AG08396 (cell line): ENCODE measurements at places on chromosomes 3 and 15.

GRCh38 chr3:190338717-190339116 lies 16.5 kb upstream of the CLDN1 start:
- no peak for DNase-seq

GRCh38 chr15:63255489-63255990 lies 21.9 kb upstream of the APH1B start:
- DNase-seq, result no peak

- DNase-seq, result no peak
Measured at GRCh38 chr15:76328106-76328696, 8.4 kb upstream of the ISL2 start.

DNA sequence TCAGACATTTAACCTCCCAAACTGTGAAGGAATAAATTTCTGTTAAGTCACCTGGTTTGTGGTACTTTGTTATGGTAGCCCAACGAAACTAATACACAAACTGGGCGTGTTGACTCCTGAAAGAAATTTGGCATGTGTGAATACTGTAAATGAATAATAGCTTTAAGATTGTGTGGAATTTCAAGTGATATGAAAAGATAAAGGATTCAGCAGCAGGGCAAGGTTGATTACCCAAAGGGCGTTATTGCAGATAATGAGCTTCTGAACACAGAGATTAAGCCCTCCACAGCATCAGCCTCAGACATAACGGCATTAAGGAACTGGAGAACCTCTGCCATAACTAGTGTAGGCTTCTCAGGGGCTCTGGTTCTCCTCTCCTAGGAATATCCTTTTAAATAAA lies 451.5 kb upstream of the NECTIN3 start:
- no peak for DNase-seq

GRCh38 chr3:152706991-152707713 lies 127.8 kb upstream of the P2RY1 start:
- no peak for DNase-seq

GRCh38 chr3:63951492-63952247 lies 39.5 kb upstream of the SCAANT1 start:
- DNase-seq, result no peak

DNA sequence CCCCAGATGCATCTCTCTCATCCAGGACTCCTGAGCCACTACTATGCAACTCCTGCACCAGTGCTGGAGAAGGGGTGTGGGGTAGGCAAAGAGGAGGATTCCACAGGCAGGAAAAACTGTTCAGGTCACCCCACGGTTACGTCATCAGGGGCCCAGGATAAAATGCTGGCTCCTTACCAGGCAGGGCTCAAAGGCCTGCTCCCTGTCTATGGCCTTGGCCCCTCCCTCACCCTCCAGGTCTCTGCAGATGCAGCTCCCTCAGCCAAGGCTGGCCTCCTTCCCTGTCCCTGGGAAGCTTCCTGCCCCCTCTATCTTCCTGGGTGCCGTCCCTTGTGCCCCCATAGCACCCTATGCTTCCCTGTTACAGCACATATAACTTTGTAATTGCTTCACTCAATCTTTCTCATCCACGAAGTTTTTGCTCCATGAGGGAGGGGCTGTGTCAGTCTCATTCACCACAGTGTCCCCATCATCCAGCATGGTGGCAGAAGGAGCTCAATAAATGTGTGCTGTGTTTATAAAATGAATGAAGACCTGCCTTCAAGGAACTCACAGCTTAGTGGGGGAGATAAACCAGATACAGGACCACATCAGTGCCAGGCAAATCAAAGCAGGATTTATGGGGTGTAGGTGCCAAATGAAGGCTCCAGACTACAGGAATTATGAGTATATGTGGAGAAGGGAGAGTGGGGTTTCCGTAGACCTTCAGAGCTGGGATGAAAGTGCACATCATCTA lies 18.6 kb downstream of the KBTBD13 start:
- no peak for DNase-seq

DNA sequence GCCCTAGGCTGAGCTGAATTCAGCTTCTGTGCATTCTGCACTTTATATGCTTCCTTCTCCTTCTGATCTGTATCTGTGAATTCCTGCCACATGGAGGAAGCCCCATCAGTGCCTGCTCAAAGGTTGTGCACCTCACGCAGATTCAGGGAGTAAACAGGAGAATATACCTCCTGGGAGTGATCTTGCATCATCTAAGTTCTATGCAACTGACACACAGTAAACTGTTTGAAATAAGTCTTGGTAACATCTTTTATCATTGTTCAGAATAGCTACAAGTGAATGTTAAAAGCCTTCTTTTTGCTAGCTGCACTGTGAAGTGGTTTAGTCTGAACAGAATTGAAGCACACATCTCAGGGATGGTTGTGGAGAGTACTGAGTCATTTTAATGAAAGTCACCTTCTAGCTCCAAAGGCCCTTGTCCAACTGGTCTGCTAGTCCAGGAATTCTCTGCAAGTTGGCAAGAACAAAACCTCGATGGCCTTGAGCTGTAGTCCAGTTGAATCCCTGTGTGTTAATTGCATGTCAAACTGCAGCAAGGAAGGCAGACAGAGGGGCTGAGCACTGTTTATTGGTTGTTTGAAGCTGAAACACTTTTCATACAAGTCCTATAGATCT lies 215.0 kb downstream of the WNT5A start:
- peak; percentile 8 for DNase-seq

GRCh38 chr3:32733631-32734229 lies 48.7 kb downstream of the CNOT10 start:
- peak; percentile 41 for DNase-seq

DNA sequence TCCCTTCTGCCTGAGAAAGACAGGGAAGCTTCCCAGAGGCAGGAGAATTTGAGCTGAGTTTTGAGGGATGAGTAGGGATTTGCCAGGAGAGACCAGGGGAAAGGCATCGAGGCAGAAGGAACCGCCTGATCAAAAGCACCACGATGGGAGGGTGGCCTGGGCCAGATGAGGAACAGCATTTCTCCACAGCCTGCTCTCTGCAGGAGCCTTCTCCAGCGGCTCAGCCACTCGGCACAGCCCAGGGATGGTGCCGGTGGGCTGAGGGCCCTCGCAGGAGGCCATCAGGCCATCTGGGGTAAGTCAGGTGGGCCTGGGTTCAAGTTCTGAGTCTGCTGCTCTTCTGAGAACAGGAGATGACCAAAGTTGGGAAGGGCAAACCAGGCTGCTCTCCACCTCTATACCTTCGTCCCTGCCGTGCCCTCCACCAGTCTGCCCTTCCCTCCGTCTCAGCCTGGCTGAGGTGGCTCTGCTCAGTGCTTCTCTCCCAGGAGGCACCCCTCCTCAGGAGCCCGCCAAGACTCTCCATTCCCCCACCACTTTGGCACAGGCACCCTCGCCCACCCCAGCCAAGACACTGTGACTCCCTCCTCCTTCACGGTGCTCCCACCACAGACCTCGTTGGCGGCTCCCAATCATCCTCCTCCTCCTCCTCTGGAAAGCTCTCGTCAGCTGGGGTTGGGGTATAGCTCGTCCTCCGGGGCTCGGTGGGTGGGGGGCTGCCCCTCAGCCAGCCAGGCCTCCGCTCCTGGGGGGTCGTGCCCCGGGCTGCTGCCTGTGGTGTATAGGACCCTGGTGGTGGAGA lies 34.9 kb downstream of the GRIP2 start:
- DNase-seq, result no peak
